ENCODE measurements at places on chromosomes 4 and X. TPM values are rescaled to one million over a fixed set of nuclear protein-coding genes. Genes with fewer than 3 reads are reported as not detected.

IL21 gene
- not detected for total RNA-seq

NXF3 gene
- total RNA-seq = 0.32 TPM

CHIC1 gene
- total RNA-seq = 15.3 TPM

AMOT gene
- 19.3 TPM for total RNA-seq

DNA sequence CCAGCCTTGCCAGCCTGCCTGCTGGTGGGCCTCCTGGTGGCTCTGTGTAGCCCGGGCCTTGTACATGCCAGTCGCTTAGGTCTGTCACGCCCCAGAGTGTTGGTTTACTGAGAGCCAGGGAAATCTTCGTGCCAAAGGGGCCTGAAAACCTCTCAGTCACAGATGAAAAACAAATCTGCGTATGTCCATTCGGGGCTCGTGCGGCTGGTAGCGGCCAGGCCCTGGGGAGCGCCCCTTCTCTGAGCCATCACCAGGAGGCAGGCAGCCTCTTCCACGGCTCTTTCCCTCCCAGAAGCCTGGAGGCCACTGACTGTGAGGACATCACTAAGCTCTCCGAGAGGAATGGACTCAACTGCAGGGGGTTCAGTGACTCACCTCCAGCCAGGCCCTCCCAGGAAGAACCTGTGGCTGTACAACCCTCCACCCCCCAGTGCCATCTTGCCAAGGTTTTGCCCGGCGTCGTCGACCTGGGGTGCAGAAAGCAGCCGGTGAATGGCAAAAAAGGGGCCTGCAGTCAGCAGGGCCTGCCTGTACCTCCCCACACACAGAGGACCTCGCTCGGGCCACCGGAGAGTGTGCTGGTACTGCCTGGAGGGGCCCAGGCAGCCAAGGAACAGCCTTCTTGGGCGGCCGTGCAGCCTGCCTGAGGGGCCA, 162.2 kb downstream of the BCOR start:
- no peak for DNase-seq

DNA sequence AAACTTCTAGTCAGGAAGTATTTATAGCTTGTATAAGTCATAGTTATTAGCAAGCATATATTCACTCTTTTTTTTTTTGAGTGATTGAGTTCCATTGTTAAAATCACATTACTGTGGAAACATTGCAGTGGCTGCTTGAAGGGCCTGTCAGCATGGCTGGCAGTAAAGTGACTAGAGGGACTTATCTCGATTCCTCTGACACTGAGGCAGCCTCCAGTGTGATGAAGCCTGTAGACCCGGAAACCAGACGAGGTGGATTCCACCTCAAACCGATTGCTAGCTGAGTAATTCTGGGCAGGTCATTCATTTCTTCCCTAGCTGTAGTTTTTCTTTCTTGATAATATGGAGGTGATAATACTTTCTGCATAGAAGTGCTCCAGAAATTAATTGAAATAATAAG, 4.7 kb downstream of the FAM149A start:
- no peak for DNase-seq

DNA sequence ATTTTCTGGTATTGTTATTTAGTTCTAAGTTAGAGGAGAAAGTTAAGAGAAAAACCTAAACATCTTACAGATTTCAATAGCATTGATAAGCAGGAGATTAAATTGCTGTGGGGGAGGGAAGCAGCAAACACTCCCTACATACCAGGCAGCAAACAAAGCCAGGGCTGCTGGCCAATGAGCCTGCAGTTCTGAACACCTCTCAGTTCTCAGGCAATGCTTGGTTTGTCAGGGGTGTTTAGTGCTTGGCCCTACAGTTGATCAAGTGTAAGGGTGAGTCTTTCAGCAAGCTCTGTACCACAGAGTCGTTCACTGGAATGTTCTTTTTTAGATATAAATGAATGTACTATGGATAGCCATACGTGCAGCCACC, 38.6 kb downstream of the EGFL6 start:
- no peak for DNase-seq

DNA sequence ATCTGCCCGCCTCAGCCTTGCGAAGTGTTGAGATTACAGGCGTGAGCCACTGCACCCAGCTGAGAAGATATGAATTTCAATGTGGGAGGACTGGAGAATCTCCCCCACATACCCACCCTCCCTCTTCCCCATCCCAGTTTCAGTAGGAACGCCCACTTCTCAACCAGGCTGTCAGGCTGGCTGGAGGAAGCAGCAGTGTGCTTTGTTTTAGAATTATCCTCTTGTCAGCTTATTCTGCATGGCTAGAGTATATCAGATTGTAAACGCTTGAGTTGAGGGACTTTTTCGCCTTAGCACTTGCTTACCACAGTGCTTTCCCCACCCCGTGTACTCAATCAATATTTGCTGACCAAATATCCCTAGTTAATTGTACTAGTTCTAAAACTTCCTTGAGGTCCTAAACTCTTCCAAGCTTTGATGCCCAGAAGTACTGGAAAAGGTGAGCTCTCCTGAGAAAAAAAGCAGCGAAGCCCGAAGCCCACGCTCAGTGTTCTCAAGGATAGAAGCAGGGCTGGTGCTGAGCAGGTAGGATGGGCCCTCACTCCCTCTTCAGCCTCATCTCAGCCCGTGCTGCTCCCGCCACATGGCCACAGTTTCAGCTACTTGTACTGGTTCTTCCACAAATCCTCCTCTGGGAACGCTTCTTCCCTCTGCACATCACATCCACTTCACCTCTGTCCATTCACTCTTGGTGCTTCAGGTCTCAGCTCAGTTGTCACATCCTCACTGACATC, 7.3 kb upstream of the ARHGAP10 start:
- no peak for DNase-seq

- no peak for DNase-seq
Measured at GRCh38 chrX:130216320-130216719, 44.6 kb downstream of the RAB33A start.

GRCh38 chr4:176767183-176767582, 25.5 kb downstream of the VEGFC start:
- DNase-seq = no peak

Data from mucosa of descending colon (tissue), 3 donors.